Regular cardiac myocyte (primary cell): ENCODE measurements at places on chromosomes 6 and 20. TPM values are rescaled to one million over a fixed set of nuclear protein-coding genes. Genes with fewer than 3 reads are reported as not detected.

PERP gene
- total RNA-seq = 14.2 and 21.7 TPM in 2 replicates

PRR18 gene
- total RNA-seq = not detected in 2 replicates

CEP43 gene
- total RNA-seq = 24.0 and 36.8 TPM in 2 replicates

PTK7 gene
- 47.0 and 107 TPM in 2 replicates for total RNA-seq

KCNK16 gene
- total RNA-seq = not detected in 2 replicates

TBXT gene
- total RNA-seq = not detected in 2 replicates

TNFRSF6B gene
- 2.7 and 8.7 TPM in 2 replicates for total RNA-seq

MYLIP gene
- total RNA-seq = 8.7 and 13.6 TPM in 2 replicates

ZNF334 gene
- 2.5 and 3.1 TPM in 2 replicates for total RNA-seq

LPIN3 gene
- 7.7 and 7.9 TPM in 2 replicates for total RNA-seq

SLC22A23 gene
- total RNA-seq = 9.4 and 21.1 TPM in 2 replicates

SLC32A1 gene
- under 0.01 TPM in 1 of 2 replicates, not detected in the other for total RNA-seq

RHAG gene
- not detected in 2 replicates for total RNA-seq

KCNB1 gene
- total RNA-seq = under 0.01 TPM in 2 replicates

CTAGE9 gene
- not detected in 2 replicates for total RNA-seq
